Transverse colon (tissue), 4 donors: ENCODE measurements at places on chromosomes 11 and 22. TPM values are rescaled to one million over a fixed set of nuclear protein-coding genes. Genes with fewer than 3 reads are reported as not detected.

DNA sequence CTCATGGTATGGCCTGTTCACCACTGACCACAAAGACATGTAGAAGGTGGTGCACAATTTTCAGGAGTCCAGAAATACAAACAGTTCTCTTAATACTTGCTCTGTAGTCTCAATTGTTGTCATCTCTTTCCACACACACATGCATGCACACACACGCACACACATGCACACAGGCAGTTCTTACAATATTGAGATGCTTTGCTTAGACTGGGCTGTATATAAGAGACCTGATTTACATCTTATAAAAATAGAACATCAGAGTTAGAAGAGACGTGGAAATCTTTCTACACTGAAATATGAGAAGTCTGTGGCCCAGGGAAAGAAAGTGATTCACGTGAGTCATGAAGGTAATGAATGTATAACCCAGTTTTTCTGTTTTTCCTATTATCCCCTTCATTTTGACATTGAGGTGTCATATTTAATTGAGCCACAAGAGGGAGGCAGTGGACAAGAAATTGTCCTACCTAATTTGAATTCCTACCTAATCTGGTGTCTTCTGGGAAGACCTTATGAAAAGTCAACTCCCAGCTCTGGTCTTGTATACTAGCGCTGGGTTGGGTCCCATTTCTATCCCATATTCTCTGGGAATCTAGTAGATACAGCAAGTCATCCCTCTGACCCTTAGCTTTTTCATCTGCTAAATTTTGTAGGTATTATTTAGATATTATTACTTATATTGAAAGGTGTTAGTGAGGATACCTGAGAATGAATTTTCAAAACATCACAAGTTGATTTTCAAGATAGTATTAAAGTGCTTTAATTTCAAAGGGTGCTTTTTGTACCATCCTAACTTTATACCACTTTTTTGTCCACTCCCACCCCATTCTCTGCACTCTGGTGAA, 14.9 kb upstream of the MS4A4A start:
- DNase-seq: no peak

MLC1 gene
- not detected for total RNA-seq

DNA sequence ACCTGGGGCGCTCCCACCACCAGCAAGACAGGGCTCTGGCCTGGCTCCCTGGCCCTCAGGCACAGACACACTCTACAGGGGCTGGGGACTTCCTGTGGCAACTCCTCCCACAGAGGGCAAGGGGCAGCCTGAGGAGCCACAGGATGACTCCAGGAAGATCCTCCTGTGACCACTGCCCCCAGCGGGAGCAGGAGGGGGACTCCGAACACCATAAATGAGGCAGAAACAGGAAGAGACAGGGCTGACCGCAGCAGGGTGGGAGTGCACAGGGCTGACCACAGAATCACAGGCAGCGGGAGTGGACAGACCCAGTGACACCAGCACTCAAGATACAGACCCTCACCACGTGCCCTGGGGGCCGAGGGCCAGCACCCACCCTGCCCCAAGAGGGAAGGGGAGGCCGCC, 10.8 kb downstream of the ARAP1 start:
- peak; percentile 52 for DNase-seq

DNA sequence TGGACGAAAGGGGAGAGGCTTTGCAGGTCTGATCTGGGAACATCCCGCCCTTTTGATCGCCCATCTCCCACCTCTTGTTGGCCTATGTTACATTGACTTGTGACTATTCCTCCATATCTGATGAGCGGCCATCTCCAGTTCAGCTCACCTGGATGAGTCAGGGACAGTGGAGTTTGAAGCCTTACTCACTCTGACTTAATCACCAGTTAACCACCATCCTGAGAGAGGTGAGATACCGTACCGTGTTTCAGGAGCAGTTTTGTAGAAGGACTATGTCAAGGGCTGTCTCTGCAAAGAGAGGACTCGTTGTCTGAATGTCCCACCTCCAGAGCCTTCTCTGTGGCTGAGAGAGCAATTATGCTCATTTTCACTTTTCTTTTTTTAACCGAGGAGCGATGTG, 771.7 kb downstream of the NTM start:
- DNase-seq: no peak

DNA sequence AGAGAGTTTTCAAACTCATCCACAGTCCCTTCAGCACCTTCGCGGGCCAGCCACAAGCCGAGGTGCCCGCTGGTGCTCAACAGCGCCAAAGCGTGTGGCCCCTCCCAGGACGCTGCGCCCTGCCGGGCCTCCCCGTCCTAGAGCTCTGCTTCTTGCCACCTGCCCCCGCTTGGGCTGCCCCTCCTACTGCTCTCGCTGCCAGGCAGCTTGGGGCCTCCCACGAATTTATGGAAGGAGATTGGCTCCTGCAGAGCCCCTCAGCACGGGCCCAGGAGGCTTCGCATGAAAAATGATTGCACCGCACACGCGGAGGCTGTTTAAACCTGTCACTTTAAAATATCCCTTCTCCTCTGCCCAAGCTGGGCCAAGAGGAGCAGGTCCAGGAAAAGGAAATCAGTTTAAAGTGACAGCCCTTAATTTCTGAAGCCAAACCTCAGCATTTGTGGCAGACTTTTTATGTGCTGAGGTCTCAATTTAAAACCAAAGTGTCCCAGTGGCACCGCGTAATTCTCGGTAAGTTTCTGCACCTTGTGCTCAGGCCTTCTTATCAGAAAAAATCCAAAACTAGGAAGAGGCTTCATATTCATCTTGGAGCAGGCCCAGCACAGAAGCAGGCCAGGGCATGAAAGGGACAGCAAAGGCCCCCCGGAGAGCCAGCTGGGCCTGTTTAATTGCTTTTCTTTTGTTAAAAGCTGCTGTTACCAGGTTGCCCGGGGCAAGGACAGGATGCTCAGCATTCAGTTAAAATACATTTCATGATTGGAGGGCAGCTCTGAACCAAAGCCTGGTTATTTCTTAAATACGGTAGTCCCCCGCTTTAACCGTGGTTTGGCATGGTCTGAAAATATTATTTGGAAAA, 303.6 kb downstream of the OPCML start:
- peak; percentile 20 for DNase-seq

KIAA1671 gene
- 107 TPM for total RNA-seq

ADM2 gene
- 1.2 TPM for total RNA-seq

TAF10 gene
- 67.0 TPM for total RNA-seq

DNA sequence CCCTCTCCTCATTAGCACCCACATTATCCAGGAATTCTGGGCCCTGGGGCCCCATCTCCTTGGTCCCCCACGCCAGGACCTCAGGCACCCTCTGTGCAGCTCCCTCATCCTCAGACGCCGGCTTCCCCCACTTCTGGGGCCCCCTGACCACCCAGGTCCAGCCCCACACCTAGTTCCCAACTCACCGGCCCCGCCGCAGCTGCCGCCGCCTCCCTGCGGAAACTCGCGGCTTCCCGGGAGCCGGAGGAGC, at the start of gene PCSK7:
PCSK7 (minus strand) TSS at position 232 of the 250 bp plus-strand sequence. CDS start 2,229 bp downstream, outside the sequence.
- peak; percentile 84 for DNase-seq

DNA sequence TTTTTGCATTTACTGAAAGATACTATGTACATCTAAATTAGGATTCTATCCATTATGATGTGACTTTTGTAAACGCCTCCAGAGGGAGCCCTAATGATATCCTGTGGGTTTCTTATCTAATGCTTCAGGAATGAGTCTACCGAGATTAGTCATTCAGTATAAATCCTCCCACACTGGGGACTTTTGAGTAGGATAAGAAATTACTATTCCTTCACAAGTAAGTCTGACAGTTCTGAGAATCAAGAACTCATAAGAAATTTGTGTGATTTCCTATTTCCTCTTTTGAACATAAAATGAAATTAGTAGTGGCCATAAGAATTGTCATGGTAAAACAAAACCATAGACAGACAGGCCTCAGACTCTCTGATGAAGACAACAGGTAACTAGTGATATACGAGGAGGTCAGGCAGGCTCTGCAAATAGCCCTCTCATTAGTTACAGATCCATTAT, 10.0 kb upstream of the OR5M1 start:
- DNase-seq: no peak

KCNJ1 gene
- total RNA-seq: not detected

DNA sequence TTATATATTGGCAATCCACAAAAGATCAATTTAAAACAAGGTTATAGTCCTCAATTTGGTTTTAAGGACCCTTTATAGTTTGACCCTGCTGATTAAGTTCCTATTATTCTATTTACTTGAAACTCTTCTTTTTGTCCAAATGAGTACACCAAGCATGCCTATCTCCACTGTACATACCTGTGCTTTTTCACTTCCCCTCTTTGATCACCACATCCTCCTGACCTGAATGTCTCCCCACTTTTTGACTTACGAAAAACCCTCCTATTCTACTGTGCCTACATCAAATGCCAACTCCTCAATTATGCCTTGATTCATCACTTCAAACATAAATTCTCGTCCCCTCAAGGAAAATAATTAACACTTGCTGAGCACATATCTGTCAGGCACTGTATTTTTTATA, 113.5 kb downstream of the SOX6 start:
- no peak for DNase-seq

NRGN gene
- total RNA-seq: not detected

DNA sequence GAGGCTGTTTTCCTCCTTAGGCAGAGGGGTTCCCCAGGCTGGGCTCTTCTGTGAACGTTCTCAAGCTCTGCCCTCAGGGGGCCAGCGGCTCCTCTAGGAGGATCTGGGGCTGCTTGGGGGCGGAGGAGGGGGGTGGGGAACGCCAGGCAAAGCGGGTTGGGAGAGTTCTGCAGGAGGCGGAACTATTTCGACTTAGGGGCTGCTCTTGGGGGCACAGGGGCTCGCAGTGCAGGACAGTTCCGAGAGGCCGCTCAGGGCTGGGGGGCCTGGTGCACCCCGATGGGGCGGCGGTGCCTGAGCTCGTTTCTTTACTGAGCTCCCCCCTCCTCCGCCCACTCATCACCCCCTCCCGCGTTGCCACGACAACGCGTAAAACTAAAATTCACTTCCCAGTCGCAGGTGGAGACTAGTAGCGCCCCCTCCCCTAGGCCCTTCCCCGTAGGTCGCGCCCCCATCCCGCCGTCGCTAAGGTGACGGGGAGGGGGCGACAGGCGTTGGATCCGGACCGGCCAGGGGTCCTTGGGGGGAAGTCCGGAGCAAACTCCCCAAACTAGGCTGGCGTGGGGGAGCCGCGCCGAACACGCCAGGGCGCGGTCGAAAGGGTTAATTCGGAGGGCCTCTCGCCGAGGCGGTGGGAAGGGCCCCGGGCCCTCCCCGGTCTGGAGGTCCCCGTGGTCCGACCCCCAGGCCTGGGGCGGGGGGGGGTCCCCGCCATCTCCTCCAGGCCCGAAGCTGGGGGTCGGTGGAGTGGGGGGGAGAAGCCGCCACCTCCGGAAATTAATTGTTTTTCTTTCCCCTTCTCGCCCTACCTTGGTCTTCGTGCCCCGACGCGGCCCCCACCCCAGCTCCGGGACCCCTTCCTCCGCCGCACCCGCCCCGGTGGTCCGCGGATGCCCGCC, 857 bp downstream of the SHANK3 start:
- DNase-seq: no peak

GRCh38 chr11:15816260-15816871, 540.0 kb downstream of the SOX6 start:
- DNase-seq: peak; percentile 50

NEFH gene
- 0.55 TPM for total RNA-seq

DNA sequence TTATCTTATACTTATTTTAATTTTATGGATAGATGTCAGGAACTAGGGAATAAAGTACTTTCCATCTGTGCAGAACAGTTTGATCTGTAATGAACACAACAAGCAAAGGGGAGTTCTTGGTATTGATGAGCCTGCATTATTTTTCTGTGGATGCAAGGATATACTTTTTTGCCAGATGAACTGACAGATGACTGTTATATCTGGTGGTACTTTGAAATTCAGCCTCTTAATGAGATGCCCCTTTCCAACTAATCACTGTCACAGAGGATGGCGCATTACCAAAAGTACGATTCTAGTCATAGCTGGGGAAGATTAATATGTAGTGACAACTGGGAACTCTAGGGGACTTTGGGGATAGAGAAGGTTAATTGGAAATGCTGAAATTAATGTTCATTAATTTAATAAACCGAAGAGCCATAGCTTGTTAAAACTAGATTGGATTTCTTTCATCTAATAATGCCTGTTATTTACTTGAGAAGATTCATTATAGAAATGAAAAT, 603.4 kb upstream of the CNTN5 start:
- no peak for DNase-seq

- no peak for DNase-seq
These were observed 157.3 kb upstream of the TRPC6 start for GRCh38 chr11:101741061-101741460.

DNA sequence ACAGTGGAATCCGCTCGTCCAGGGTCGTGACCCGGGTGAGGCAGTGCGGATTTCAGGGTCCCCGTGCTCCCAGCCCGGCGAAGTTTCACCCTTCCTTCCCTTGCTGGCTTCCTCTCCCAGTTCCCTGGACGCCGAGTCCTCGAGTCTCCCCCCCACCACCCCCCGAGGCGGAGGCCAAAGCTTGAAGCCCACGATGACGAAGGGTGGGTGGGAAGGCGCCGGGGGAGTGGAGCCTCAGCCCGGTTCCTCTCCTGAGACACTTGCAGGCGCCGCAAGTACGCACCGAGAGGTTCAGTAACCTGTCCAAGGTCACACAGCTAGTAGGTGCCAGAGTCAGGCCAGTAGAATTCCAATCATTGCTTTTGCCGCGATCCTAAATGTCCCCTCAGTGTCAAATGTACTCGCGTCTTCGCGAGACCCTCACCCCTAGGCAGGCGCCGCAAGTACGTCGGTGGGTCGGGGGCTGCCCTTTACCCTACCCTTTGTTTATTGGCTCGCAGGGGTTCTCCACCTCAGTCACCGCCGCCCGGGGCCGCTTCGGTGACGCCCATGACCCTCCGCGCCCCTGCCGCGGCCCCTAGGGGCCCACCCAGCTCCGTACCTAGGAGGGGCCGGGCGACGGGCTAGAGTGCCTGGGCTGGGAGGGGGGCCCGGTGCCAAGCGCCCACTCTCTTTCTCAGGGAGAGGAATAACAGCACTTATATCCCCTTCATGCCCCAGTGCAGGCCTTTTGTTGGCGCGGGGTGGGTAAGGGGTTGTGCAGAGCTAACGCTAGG, 5.7 kb upstream of the CHRM1 start:
- DNase-seq: no peak

DNA sequence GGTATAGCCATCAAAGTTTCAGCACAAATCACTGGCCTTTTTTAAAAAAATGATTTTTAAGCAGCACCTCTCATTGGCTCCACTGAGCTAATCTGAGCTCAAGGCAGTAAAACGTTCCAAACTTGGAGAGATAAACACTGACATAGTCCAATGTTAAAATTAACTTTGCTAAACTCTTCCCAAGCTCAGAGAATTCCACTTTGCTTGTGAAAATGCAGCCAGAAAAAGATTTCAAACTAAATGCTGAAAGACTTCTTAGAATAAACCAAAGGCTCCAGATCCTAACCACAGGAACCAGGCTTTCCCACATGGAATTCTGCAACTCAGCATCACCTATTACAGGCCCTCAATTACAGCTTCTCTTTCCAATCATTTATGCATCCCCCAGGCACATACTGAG, 84.7 kb upstream of the GDPD4 start:
- DNase-seq: no peak

DNA sequence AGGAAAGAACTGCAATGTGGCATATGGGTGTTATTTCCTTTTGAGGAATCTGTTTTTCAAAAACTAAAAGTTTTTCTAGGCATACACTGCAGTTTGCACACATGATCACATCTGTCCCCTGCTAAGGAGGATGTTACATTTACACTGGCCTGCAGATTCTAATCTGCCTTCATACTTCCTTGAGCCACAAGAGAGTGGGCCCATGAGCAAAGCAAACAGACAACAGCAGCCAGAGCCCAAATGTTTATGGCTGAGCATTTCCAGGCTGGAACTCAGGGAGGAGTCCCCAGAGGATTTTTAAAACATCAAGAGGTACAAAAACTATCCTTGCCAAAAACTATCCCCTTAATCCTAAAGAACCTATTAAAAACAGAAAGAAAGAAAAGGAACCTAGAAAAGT, 117.2 kb upstream of the MTNR1B start:
- no peak for DNase-seq

GRCh38 chr11:10518123-10518522, 22.9 kb downstream of the RNF141 start:
- DNase-seq: no peak
